ENCODE measurements at places on chromosomes 16 and 17.
A peak's percentile ranks its signal among the peaks of the same experiment; 100 is the strongest.

GRCh38 chr17:43560461-43561427 lies 14.6 kb upstream of the ETV4 start:
- DNase-seq: no peak

DNA sequence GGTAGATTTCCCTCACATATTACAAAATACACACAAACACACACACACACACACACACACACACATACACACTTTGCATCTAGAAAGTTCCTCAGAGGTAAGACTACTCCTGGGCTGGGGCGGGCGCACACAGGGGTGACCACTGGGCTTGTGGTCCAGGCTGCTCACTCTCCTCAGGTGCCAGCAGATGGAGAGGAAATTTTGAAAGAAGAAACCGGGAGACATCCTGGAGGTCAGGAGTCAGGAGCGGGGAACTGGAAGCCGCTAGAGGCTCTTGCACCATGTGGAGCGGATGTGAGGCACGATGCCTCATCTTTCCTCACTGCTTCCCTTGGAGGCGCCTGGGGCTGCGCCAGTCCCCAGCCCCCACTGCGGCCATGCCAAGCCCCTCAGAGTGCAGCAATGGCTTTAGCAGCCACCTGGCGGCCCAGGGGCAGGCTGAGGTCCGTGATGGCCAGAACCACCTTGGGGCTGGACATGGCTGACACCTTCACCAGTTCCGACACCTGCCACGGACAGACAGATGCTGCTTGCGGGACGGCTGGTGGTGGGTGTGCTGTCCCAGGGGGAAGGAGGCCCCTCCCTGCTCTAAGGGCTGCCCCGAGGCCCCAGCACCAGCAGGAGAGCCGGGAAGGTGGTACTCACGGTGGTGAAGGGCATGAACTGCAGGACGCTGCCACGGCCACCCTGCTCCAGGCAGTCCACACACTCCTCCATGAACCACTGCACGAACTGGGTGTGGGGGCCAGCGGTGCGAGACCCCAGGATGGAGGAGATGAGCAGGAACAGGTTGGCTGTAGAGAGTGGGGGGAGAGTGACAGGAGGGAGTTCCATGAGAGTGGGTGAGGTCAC lies 4.1 kb downstream of the CSF3 start:
- DNase-seq: no peak

GRCh38 chr17:76678330-76678729 lies 32.4 kb downstream of the MXRA7 start:
- no peak for DNase-seq

DNA sequence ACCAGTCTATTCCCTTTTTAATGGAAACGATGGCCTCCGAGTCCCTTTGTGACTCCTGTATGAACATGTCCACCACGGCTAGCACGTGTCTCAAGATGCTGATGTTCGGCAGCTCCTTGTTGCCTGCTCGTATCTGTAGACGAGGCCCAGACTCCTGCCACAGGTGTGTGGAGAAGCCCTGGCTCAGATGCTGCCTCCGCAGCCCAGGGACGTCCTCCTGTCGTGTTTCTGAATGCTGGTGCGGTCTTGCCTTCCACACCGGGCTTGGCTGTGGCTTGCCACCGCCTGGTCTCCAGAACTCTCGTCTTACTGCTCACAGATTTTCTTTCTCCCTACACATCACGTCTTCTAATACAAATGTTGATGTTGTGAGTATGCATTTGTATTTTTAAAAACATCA lies 17.0 kb downstream of the FOXF1 start:
- DNase-seq: no peak

- DNase-seq: no peak
These were observed 84.9 kb downstream of the TMEM114 start for GRCh38 chr16:8505327-8505991.

- no peak for DNase-seq
These were observed 69.8 kb upstream of the DNAH17 start for GRCh38 chr17:78647032-78647431.

GRCh38 chr17:71790791-71791190 lies 330.0 kb upstream of the SOX9 start:
- DNase-seq: no peak

DNA sequence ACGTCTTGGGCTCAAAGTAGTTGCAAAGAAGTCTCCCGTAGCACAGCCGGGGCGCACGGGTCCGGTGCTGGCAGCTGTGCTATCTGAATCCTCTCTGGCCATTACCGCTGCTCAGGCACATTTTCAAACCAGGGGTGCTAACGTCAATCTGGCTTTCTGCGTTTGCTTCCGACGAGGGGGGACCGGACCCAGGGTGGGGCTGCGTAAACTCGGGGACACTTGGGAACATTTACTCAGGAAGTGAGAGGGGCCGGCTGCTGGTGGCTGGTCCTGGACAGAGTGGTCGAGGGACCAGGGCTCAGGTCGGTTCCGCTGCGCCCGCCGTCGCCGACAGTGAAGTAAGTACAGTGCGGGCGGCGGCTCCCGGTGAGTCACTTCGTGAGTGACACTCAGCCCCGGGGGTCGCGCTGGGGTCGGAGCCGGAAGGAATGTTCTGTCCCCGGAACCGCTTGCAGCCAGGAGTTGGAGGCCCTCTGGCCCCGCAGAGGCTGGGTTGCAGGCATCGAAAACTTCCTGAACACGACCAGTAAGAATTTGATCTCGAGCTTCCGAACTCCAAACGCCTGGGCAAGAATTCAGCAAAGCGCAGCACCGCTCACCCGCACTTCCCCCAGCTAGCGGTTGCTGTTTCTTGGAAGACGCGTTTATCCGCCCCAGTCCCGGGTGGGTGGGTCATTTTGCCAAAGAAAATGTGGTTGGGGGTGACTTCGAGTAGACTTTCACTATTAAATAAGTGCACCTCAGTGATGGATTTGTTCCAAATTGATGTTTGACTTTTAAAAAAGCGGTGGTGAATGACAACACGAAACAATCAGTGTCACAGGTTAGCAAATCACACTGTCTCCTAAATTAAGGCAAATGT lies 1.4 kb upstream of the HS3ST3B1 start:
- DNase-seq: peak; percentile 33

DNA sequence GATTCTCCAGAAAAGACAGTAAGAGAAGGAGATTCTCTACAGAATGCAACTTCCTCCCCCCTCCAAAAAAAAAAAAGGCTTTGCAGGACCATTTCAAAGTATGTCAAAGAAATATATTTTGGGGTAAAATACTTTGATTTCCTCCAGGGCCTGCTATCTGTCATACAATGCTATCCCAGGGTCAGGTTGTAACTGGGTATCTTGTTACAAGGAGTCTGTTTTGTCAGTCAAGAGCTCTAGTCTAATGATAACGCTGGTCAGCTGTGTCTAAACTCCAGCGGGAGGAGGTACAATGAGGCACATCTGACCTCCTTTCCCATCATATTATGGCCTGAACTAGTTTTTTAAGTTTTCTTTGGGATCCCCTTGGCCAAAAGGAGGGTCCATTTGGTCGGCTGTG lies 408.4 kb upstream of the CDH5 start:
- no peak for DNase-seq

DNA sequence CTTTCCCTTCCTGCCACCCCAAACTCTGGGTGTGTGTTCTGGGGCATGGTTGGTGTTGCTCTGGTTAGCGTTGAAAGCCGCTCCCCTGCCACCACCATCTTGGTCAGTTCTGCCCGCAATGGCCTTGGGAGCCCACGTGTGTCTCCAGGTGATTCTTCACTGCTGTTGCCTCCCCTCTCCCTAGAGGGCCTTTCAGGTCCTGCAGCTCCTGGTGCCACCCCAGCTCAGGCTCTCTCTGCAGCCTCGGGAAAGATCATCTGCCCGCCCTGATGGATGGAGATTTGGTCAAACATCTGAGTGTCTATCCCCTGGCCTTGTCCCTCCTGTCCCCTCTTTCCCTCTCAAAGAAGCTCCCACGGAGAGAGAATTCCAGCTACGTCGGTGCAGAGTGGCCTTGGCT lies 241.3 kb downstream of the RBFOX3 start:
- no peak for DNase-seq

DNA sequence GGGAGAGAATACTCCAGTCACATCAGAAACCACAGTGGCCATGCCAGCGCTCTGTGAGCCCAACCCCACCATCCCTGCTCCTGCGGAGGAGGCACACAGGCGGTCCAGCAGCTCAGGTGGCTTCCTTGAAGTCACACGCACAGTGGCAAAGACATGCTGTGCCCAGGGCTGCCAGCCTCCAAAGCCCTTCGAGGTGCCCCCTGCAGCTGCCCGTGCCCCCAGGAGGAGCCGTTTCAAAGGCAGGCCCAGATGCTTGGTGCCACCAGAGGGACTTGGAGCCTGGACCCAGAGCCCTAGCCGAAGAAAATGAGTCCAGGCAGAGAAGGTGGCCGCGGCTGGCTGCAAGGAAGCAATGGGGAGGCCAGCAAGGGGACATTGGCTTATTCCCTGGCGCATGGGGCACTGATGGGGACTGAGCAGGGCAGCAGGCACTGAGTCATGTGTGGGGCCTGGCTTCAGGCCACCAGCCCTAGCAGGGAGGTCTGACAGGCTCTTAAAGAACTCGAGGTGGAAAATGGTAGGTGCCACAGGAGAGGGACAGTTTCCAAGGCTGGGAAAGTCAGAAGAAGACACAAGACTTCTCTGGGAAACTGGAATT lies 17.2 kb upstream of the CACNG1 start:
- DNase-seq: no peak

- no peak for DNase-seq
These were observed 52.7 kb upstream of the ZNF629 start for GRCh38 chr16:30839523-30840227.

Measured in progenitor cell of endocrine pancreas (in vitro differentiated cells).